ENCODE measurements at places on chromosomes 3 and 15.

DNA sequence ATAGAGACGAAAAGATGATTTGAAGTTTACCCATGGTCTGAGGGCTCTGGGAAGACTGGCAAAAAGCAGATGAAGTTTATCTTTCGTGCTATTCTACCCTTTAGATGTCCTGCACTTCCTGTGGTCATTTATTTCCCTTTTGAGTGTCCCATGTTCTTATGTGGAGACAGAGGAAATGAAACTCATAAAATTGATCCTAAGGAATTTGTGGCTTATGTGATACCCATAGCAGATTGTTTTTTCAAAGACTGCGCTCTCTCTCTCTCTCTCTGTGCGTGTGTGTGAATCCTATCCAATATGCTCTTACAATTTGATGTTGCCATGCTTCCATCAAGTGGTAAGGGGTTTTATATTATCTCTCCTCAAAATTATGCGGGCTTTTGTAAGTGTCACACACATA lies 607.5 kb upstream of the DPPA4 start:
- DNase-seq: no peak

- DNase-seq: no peak
These were observed 640.4 kb upstream of the ROBO1 start for GRCh38 chr3:80408030-80408721.

DNA sequence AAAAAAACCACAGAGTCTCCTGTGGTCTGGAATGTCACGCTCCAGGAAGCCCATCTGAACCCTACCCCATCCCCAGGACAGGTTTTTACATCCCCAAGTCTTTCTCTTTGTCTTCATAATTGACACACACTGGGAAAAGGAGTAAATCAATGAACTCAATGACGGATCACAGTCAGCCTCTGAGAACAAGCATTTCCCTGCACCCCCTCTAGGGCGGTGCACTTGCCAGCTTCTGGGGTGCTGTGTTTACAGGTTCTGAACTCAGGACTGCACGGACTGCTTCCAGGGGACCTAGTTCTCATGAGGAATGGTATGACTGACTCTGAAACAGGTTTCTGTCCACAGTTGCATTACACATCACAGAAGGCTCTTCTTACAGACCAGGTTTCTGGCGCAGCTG lies 81.1 kb downstream of the NUP210 start:
- no peak for DNase-seq

DNA sequence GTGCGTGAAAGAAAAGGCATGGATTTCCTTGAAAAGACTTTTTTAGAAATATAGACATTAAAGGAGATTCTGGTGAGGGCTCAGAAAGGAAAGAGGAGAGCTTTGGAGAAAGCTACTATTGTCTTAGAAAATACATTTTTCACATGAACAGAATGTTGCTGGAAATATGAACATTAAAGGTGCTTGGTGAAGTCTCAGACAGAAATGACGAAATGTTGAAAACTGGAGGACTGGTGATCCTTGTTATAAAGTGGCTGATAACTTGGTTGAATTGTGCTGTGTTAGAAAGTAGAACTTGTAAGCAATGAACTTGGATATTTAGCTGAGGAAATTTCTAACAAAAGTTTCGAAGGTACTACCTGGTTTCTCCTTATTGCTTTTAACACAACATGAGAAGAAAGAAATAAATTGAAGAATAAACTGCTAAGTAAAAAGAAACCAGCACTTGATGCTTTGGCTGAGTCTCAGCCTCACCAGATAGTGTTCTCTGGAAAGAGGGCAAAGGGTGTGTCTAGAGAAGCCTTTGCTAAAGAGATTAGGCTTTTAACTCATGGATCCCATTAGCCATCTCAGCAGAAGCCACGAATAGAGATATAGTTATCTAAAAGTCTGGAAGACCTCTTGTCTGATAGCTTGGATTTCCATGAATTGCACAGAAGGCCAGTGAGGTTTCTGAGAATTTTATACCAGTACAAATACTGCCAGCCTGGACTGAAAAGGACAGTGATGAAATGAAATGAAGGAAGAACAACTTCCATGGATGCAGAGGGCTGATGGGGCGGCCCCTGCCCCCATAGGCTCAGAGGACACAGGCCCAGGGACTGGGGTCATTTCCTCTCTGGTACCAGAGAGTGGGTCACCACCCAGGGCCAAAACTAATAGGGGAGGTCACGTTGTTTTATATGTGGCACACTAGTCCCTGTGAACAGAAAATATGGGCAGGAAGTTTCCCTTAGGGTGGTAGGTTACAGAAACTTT lies 91.5 kb downstream of the RPL22L1 start:
- no peak for DNase-seq

DNA sequence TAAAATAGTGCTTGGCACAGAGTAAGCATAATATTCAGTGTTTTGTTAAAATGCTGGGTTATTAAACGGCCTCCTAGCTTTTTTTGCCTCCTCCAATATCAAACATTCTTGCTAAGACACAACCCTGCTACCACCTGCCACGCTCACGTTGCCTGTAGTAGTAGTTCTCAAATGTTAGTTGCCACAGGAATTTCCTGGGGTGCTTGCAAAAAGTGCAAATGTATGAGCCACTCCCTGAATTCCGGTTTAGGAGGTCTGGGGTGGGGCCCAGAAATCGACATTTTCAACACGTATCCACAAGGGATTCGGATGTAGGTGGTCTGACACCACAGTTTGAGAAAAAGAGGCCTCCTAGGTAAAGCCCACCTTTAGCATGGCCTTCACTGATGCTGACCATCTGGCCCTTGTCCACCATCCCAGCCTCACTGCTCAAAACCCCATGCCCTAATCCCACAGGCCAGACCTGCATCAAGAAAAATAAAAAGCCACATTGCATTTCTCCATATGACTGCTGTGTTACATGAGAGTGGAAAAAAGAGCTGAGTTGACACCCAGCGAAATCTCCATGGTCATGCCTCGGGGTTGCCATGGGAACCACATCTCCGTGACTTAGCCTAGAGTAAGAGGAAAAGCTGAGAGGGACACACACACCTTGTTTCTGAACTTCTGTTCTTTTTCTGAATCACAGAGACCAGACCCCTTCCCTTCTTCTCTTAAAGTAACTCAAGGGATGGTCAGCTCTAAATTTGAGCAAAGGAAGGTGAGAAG lies 116.4 kb upstream of the HES1 start:
- no peak for DNase-seq

- no peak for DNase-seq
These were observed 660.8 kb upstream of the UBE2E2 start for GRCh38 chr3:22542311-22542710.

DNA sequence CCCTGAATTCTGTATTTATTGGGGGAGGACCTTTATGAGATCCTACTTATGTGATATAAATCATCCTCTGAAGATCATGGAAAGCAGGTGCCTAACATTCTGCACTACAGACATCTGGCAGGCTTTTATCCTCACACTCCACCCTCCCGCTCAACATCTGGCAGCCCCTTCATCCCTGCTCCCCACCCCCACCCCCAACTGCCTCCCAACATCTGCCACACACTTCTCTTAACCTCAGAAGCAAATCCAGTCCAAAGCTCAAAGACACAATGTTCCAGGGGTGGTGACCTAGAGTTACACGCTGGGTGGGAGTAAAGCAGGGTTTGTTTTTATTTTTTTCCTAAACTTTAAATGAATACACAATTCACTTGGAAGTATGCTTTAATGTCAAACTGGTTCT lies 184.5 kb upstream of the ATP11B start:
- DNase-seq: no peak
